ENCODE measurements at places on chromosomes 6 and 20. TPM values are rescaled to one million over a fixed set of nuclear protein-coding genes. Genes with fewer than 3 reads are reported as not detected.

The SPTLC3 gene
- 7.3 TPM for total RNA-seq

The SOX4 gene
- 81.7 TPM for total RNA-seq

The ESF1 gene
- 26.3 TPM for total RNA-seq

The SLC17A3 gene
- not detected for total RNA-seq

The ASIP gene
- total RNA-seq, result not detected

The GGTLC1 gene
- not detected for total RNA-seq

The FILIP1 gene
- under 0.01 TPM for total RNA-seq

The OOEP gene
- 0.14 TPM for total RNA-seq

The REM1 gene
- total RNA-seq, result not detected

The SYCP2 gene
- under 0.01 TPM for total RNA-seq

The BPIFB4 gene
- not detected for total RNA-seq

The MICB gene
- 5.8 TPM for total RNA-seq

The SEL1L2 gene
- not detected for total RNA-seq

The DSP gene
- 1,323 TPM for total RNA-seq

The TGM2 gene
- total RNA-seq, result 0.68 TPM

The RBM24 gene
- 0.93 TPM for total RNA-seq

The SLX4IP gene
- total RNA-seq, result 6.8 TPM

The SNX3 gene
- total RNA-seq, result 172 TPM

The GRIK2 gene
- total RNA-seq, result 0.34 TPM

The SYNDIG1 gene
- total RNA-seq, result not detected

The GUCA1A gene
- not detected for total RNA-seq

The GPR63 gene
- total RNA-seq, result 0.68 TPM

The GABRR2 gene
- total RNA-seq, result 0.14 TPM

The SAMD10 gene
- 4.8 TPM for total RNA-seq

The RIPOR3 gene
- 1.6 TPM for total RNA-seq

The NDRG3 gene
- total RNA-seq, result 16.9 TPM

The EMILIN3 gene
- total RNA-seq, result not detected

The PPT2 gene
- total RNA-seq, result 6.8 TPM

The ZNF341 gene
- 0.68 TPM for total RNA-seq

The PRR18 gene
- total RNA-seq, result under 0.01 TPM

The PPP1R14C gene
- total RNA-seq, result 63.4 TPM

The PLG gene
- total RNA-seq, result not detected

The SEMG1 gene
- total RNA-seq, result not detected

The HFE gene
- 1.4 TPM for total RNA-seq

The SLC52A3 gene
- total RNA-seq, result 3.5 TPM

The TFAP2A gene
- 23.2 TPM for total RNA-seq

The ADAM33 gene
- total RNA-seq, result not detected

The GTPBP2 gene
- total RNA-seq, result 135 TPM

The KCNK15 gene
- 0.14 TPM for total RNA-seq

The FKBP1A gene
- 116 TPM for total RNA-seq

The CRISP2 gene
- total RNA-seq, result not detected

The HRH3 gene
- total RNA-seq, result not detected

The LAMA5 gene
- total RNA-seq, result 50.9 TPM

The CDH26 gene
- 3.1 TPM for total RNA-seq

The KCNK5 gene
- total RNA-seq, result under 0.01 TPM
